Activated effector memory CD4-positive, alpha-beta T cell treated with Interleukin-2 at 50 U/mL for 16 hours (primary cell): ENCODE measurements at places on chromosomes 7 and 10.

DNA sequence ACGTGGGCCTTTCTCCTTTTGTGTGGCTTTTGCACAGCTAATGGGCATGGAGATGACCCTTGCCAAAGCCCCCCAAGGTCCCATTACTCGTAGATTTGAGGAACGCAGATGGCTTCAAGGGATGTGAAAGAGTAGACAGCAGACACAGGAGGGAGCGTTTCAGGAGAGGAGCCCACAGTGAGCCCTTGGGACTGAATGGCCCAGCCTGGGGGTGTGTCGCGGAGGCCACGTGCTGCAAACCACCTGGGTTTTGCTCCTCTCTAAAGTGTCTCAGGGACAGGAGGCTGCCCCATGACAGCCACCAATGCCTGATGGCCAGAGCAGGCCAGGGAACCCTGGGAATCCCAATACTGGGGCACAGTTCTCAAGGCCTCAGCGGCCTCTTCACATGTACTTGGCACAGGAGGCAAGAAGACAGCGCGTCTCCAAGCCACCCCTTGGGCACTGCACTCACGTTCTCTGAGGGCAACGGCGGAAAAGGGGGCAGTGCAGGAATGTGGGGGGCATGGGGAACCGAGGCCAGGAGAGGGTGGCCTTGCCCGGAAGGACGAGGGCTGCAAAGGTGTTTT, 185.2 kb downstream of the WDR37 start:
- no peak for DNase-seq

DNA sequence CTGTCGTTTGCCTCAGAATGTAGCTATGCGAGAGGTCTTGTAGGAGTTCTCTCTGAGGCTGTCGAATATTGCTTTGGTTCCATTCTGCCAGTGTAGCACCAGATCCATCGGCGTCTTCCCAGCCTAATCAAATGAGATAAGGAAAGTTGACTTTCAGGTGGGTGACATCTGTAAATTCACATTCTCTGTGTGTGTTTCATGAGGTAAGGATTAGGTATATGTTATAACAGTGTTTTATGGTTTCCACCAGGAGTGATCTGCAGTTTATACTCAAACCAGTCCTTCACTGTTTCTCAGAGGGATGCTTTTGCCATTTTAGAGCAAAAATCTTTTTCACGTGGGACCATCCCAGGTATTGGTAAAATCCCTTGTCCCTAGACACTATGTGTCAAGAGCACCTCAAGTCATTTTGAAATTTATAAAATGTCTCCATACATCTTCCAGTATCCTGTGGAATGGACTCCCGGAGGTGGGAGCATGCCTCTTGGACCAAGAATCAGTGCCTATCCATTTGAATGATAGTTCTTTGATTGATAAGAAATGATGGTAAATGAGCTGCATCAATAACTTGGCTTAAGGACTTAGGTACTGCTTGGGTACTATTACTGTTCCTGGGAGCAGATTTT, 7.9 kb downstream of the ANKRD1 start:
- no peak for DNase-seq

- DNase-seq: no peak
Observed at GRCh38 chr7:12540850-12541249, 29.7 kb upstream of the SCIN start.

GRCh38 chr7:125065546-125065945, 135.9 kb upstream of the POT1 start:
- DNase-seq: no peak

DNA sequence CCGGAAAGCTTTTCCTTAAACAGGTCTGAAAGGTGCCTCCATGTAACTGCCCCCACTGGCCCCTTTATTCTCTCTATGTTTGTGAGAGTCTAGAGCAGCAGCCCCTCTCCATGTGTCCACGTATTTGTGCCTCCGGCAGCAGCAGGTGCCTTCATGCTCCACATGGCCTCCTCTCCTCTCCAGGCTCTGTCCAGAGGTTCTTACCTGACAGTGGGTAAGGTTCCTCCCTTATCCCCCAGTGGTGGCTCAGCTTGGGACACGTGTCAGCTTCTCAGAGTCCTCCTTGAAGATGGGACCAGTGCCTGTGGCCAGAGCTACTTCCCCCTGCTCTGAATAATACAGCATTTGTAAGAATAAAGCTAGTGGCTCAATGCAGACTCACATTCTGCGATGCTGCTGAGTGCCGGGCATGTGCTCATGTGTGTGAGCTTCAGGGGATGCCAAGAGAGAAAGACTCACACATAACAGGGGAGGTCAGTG, 7.9 kb downstream of the CALML3 start:
- no peak for DNase-seq

- DNase-seq: peak; percentile 54
Observed at GRCh38 chr10:102660888-102661657, 16.8 kb downstream of the TRIM8 start.

DNA sequence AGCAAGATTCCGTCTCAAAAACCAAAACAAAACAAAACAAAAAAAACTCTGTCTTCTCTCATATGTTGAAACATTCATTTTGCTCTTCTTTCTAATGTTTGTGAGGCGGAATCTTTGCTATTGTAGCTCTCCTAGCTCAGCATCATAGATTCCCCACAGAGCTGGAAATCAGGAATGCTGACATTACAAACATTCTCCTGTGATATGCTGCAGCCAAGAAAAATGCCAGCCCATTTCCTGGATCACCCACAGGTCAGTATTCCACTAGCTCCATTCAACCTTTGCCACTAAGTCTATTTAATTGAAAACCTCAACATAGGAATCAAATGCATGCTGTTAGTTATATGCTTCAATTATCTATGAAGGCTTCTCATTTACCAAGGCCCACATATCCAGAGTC, 186.3 kb downstream of the IPMK start:
- DNase-seq: no peak

- DNase-seq: no peak
Observed at GRCh38 chr10:82358486-82359099, 483.6 kb downstream of the NRG3 start.

GRCh38 chr10:28938745-28939144, 261.4 kb downstream of the BAMBI start:
- no peak for DNase-seq

DNA sequence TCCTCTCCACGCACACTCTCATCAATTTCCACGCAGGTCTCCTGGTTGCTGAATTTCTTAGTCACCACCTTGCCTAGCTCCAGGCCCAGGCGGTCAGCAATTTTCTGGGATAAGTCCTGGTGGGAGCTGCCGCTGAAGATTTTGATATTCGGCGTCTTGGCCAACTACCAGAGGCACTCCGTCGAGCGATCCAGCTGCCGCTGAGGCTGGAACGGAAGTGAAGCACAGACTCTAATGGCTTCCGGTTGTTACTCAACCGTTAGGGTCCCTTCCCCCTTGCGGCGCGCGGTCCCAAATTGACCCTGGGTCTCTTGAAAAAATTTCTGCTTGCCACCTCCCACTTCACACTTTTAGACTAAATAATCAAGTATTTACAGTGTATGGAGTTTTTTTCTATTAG, at the start of gene PRPS1L1:
PRPS1L1 (minus strand) TSS at position 219 of the 400 bp plus-strand sequence.
- no peak for DNase-seq

GRCh38 chr7:45918556-45918955, 2.5 kb downstream of the IGFBP3 start:
- no peak for DNase-seq

- DNase-seq: no peak
Observed at GRCh38 chr10:75643944-75644692, 212.7 kb downstream of the LRMDA start.

DNA sequence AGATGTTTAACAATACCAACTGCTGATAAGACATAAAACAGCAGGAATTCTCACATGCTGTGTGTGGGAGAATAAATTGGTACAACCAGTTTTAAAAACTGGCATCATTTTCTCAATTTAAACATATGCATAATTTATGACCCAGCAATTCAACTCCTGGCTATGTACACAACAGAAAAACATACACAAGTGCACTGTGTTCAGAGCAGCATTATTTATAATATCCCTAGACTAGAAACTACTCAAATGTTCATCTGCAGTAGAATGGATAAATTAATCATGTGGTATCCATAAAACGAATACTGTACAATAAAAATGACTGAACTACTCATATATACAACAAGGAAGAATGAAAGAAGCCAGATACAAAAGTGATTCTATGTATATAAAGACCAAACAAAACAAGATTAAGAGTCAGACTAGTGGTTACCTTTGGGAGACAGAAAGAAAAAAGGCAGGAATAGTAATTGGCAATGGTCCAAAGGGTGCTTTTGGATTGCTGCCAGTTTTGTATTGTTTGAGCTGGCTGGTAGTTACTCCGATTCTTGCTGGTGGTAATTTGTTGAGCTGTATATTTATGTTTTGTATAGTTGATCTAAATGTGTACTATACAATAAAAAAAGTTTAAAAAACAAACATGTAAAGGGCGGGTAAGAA, 306.0 kb downstream of the TFEC start:
- no peak for DNase-seq

GRCh38 chr7:70178211-70178610, 579.9 kb downstream of the AUTS2 start:
- no peak for DNase-seq

DNA sequence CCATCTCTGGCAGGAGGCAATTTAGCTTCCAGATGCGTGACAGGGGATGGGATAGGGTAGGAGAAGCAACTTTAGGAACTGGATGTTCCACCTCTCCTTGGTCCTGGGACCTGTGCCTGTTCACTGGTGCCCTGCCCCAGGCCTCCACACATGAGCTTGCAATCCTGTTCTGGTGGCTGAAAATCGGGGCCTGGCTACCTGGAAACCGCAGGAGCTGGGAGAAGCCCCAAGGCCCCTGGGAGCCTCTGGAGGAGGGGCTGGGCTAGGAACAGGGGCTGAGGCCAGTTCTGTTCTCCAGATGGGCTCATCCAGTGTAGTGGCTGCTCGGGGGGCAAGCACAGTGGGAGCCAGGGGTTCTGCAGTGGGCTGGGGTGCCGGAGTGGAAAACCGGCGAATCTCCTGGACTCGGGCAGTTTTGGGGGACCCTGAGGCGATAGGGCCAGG, 5.3 kb upstream of the MYOZ1 start:
- no peak for DNase-seq

DNA sequence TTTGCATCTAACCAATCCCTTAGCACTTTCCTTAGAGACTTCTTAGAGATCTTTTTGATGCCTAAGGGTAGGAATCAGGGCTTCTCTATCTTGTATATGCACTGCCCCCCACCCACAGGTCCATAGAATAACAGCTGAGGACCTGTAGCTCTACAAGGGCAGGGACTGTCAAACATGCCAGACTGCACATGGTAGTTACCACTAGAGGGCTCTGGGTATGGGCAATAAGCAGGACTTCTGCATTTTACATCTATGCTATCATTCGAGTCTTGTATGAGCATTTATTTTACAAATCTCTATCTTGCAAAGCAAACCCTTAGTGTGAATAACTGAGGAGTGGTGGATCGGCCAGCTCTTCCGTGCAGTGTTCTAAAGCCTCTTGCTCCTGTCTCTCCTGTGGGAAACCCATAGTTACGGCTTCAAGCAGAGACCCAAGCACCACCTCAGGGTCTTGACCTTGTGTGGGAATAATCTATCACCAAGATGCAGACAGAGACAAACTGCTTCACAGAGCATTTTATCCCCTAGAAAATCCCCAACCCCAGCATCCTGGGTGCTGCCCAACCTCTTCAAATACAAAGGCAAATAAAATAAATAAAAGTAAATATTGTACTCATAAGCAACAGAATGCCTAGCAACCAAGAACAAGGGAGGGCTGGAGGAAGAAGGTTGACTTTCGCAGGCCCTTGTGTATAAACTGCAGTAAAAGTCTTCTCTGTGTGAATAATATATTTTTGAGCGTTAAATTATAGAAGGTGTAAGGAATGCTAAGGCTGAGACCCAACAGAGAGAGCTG, 219.3 kb downstream of the WDR11 start:
- DNase-seq: no peak

DNA sequence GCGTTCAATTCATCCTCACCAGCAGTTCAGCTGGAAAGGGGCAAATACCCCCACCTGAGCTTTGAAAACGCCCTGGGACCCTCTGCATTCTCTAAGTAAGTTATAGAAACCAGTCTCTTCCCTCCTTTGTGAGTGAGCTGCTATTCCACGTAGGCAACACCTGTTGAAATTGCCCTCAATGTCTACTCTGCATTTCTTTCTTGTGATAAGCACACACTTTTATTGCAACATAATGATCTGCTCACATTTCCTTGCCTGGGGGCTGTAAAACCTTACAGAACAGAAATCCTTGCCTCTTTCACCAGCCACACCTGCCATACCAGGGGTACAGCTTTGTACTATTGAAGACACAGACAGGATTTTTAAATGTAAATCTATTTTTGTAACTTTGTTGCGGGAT, 155.8 kb upstream of the LANCL2 start:
- no peak for DNase-seq

- DNase-seq: no peak
Observed at GRCh38 chr10:124520558-124521428, 59.2 kb downstream of the LHPP start.

DNA sequence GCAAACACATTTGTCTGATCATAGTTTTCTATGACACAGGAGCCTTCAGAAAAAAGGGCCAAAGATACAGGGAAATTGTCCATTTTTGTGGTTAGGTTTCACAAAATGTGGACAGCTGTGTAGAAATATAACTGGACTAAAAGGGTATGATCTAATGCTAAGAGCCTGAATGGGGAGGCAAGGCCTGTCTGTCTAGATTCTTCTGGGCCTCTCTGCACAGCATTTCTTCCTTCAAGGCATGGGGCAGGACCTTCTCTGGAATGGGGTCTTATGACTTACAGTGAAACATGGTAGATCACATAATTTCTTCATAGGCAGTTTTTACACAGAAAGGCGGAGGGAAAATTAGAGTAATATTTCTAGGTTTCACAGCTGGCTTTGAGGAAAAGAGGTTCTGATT, 795.7 kb downstream of the GRID1 start:
- DNase-seq: no peak

- no peak for DNase-seq
Observed at GRCh38 chr7:107939573-107940489, 48.8 kb downstream of the DLD start.

DNA sequence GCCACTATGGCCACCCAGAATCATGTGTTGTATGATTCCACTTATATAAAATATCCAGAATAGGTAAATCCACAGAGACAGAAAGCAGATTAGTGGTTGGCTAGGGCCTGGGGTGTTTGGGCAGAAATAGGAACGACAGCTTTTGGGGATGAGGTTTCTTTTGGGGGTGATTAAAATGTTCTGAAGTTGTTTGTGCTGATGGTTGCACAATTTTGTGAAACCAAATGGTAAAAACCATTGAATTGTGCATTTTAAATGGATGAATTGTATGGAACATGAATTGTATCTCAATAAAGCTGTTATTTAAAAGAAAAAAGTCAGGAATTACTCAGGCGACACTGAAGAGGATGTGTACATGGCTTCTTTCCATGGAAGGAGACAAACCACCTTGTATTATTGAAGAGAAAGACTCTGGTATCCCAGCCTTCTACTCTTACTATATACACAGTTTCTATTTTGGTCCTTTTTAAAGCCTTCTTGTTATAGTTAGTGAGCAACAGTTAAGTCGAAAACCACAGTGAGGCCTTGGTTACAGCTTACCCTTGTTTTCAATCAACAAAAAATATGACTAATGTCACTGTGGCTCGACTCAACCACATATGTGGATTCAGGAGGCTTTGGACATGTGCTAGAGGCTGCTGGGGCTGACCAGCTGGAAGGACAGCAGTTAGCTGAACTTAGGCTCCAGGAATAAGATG, 57.1 kb upstream of the KMT2E start:
- DNase-seq: no peak

- DNase-seq: no peak
Observed at GRCh38 chr7:55690-56248, 136.6 kb upstream of the FAM20C start.

GRCh38 chr10:74079028-74079935, 71.3 kb downstream of the AP3M1 start:
- DNase-seq: no peak

GRCh38 chr10:78783753-78784152, 285.0 kb upstream of the ZMIZ1 start:
- DNase-seq: no peak

GRCh38 chr7:133044722-133045473, 37.0 kb downstream of the CHCHD3 start:
- no peak for DNase-seq
